ENCODE measurements at places on chromosomes 12 and 14. TPM values are rescaled to one million over a fixed set of nuclear protein-coding genes. Genes with fewer than 3 reads are reported as not detected.

The VSX2 gene
- total RNA-seq, result not detected

The FAM234B gene
- total RNA-seq, result 2.4 TPM

The MYO1A gene
- total RNA-seq, result not detected

The SERPINA3 gene
- 112 TPM for total RNA-seq

The XRCC3 gene
- 2.8 TPM for total RNA-seq

The PLA2G1B gene
- total RNA-seq, result not detected

The CPNE6 gene
- not detected for total RNA-seq

The TAS2R7 gene
- not detected for total RNA-seq

The HCFC2 gene
- total RNA-seq, result 9.5 TPM

GRCh38 chr12:53431187-53431586 is 7.5 kb downstream of the AMHR2 start:
- DNase-seq, result no peak

- DNase-seq, result no peak
Measured at GRCh38 chr12:76176940-76177339, 92.5 kb upstream of the NAP1L1 start.

GRCh38 chr12:53838978-53839377 is 87.2 kb upstream of the CISTR start:
- DNase-seq, result no peak

DNA sequence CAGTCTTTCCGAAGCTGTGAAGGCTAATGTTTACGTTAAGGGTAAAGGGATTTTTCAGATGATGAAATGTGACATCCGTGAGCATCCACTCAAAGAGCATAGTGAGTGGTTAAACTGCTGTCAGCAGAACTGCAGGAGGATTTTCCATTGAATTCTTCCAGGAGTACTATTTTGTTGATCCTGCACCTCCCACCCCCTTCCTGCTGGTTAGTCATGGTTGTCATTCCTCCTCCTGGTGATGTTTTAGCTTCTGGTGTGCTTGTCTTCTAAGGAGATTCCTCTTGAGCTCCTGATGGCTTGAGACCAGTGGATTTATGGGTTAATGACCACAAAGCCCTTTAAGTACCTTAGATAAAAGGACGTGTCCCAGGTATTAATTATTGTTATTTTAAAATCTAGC is 2.4 kb upstream of the GPRC5D start:
- no peak for DNase-seq

- DNase-seq, result no peak
Measured at GRCh38 chr12:25769082-25769945, 189.2 kb upstream of the RASSF8 start.

DNA sequence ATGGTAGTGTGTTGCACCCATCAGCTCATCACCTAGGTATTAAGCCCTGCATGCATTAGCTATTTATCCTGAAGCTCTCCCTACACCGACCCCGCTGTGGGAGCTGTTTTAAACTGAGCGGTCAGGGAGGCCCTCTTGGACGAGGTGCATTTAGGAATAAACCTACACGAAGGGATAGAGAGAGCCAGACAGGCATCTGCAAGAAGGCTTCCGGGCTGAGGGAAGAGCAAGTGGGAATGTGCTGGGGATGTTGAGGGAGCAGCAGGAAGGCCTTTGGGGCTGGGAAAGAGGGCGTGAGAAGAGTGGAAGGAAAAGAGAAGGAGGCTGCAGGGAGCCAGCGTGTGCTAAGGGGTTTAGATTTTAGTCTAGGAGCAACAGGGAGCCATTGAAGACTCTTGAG is 34.5 kb downstream of the RPH3A start:
- DNase-seq, result no peak

DNA sequence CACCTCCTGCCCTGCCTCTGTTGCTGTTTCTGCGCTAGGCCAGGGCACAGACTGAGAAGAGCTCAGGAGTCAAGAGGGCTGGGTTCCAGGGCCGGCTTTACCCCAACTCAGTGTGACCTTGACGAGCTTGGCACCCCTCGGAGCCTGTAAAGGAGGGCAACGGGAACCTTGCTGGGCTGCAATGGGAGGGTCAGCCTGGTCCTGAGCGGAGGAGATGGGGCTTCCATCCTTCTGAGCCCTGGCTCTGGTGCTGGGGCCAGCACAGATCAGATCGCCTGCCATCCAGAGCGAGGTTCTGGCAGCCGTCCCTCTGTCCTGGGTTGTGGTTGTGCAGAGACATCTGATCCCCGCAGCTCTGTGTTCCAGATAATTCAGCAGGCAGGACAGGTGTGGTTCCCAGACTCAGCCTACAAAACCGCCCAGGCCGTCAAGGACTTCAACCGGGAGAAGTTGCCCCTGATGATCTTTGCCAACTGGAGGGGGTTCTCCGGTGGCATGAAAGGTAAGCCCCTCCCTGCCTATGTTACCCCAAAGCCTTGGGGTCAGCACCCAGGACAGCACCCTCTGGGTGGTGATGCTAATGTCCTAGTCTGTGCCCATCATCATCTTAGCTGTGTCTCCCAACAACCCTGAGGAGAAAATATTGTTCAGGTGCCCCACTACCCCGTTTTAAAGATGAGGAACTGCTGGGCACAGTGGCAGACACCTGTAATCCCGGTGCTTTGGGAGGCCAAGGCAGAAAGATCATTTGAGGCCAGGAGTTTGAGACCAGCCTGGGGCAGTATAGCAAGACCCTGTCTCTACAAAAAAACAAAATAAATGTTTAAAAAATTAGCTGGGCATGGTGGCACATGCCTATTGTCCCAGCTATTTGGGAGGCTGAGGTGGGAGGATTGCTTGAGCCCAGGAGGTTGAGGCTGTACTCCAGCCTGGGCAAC is 50.2 kb downstream of the FOXN4 start:
- no peak for DNase-seq

DNA sequence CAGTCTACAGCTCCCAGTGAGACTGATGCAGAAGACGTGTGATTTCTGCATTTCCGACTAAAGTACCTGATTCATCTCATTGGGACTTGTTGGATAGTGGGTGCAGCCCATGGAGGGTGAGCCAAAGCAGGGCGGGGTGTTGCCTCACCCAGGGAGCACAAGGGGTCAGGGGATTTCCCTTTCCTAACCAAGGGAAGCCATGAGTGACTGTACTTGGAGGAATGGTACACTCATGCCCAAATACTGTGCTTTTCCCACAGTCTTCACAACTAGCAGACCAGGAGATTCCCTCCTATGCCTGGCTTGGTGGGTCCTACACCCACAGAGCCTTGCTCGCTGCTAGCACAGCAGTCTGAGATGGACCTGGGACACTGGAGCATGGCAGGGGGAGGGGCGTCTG is 21.0 kb upstream of the ABCC9 start:
- DNase-seq, result no peak

DNA sequence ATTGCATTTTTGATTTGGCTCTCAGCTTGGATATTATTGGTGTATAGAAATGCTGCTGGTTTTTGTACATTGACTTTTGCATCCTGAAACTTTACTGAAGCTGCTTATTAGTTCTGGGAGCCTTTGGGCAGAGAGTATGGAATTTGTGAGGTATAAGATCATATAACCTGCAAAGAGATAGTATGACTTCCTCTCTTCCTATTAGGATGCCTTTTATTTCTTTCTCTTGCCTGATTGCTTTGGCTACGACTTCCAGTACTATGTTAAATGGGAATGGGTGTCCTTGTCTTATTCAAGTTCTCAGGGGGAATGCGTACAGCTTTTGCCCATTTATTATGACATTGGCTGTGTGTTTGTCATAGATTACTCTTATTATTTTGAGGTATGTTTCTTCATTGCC is 23.5 kb downstream of the SCFD1 start:
- no peak for DNase-seq

DNA sequence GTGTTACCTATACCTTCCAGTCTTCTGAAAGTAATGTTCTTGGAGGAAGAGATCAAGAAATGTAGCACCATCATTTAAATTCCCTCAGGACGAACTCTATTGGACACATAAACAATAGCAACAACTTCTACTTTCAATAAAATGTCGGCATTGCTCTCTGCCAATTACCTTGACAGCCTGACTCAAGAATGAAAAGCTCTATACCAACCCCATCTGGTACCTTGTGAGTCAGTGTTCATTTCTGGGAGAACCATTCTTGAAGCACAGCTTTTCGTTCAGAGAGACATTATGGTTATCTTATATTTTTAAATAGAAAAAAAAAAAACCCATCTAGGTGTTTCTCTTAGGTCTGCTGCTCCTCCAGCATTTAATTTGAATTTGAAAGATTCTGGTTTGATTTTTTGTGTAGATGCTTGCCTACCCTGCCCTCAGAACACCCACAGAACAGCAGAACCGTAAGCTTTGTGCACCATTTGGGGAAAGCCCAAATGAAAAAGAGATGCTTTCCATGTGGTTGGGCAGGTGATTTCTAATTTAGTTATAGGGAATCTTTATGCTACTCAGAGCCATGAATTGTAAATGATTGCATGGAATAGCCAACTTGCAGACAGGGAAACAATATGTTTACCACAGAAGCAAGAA is 156.0 kb downstream of the SAMD4A start:
- DNase-seq, result no peak

DNA sequence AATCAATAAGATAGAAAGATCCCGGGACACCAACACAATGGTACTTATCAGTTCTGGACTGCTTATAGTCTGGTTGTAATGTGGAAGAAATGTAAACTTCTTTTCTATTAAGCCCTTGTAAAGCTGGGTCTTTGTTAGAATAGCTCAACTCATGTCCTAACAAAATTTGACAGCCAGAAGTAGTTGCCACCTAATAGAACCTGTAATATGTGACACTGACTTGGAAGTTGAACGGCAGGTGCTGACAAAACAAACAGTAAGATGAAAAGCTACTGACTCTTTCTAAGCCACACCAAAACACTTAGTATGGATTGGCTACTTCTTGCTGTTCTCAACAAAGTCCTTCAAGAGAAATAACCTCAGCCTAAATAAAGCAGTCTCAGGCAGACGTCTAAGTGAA is 56.6 kb downstream of the KIF21A start:
- DNase-seq, result no peak

DNA sequence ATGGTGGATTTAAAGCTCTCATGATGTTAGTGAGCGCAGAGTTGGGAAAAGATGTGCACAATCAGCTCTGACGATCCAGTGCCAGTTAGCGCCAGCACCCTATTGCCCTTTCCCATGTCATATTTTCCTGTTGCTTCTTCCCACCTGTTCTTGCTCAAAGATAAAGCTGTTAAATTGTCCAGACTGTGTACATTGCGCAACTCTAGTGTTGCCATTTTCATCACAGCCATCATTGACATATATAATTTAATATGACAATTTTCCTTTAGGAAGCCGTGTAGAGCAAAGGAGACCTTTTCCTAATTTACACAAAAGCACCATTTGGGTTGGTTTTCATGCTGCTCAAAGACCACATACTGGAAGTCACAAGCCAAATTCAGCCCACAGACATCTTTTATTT is 5.7 kb upstream of the C12orf42 start:
- no peak for DNase-seq

DNA sequence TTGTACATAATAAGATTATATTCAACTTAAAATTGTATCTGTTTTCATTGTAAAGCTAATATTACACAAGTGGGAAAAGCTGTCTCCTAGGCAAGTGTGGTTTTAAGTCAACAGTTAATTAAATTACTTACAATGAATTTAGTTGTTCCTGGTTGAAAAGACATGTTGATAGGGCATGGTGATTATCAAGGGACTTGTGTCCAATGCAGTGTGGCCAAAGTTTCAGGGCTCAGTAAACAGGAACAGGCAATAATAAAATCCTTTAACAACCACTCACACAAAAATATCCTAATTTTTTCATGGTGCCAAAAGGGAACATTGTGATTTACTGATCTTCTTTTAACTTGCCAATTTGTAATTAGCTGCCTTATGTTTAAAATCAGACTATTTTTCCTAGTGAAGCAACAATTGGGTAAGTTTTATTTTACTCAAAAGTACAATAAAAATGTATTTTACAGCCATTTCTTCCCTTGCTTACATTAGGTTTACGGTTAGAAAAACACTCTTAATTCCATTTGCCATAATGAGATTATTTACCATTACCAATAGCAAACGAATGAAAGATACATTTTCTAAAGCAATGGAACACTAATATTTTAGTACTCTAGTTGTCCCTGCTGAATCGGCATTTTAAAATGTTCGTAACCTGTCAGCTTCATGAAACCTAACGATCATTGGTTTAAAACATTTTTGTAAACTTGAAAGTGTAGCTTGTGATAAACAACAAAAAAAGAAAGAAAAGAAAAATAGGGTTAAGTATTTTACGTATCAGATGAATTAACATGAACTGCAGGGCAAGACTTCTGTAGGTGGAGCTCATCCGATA is 1.8 kb upstream of the WNK1 start:
- DNase-seq, result no peak
